ENCODE measurements at places on chromosomes 3 and 15.
A peak's percentile ranks its signal among the peaks of the same experiment; 100 is the strongest.

- no peak for DNase-seq
Observed at GRCh38 chr3:54818942-54819341, 108.9 kb downstream of the LRTM1 start.

DNA sequence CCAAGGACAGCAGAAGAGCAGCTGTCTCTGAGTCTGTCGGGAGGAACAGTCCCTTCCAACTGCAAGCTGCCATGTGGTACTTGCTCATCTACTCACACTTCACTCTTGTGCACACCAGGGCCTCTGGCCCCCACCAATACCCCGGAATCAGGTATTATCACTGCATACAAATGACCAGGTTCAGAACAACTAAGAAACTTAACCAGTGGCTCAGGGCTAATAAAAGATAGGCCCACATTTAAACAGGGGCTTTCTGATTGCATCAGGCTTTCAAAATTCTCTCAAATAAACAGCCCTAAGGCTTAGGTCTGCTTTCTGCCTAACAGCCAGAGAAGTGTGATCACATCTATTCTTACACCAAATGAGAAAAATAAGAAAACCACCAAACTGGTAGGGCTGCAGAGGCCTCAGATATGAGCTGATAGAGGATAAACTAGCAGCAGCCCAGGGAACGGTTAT, 20.7 kb downstream of the CCDC12 start:
- DNase-seq = no peak

GRCh38 chr3:50534681-50535330, 31.4 kb upstream of the CACNA2D2 start:
- DNase-seq = no peak

DNA sequence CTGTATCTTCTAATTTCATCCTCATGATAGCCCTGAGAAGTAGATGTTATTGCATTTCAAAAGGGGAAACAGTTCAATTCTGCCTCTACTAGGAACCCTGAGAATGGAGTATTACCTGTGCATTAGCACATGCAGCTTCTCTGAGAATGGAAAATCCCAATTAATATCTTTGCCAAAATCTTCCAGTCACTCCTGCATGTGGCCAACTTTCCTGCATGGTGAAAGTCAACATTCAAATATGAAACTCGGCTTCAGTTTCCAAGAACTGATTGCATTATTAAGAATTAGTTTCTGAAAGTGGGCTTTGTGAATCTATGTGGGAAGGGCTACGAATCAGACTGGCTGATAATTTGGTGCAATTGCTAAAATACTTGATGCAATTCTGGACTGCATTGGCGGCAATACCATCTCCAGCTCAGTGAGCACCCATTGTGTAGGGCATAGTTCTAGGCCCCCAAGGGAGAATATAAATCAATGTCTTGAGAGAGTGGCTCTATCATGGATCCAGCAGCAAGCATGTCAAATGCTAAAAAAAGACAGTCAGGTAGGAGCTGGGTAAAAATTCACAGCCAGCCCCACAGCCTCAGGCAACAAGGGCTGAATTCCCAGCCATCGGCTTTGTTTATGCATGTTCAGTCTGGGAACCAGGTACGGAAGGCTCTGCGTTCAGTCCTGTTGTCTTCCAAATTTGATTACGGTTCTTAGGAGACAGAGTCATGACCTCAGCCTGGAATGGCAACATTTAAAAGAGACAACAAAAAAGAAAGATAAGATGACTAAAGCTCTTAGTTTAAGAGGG, 18.8 kb upstream of the BCL6 start:
- no peak for DNase-seq

DNA sequence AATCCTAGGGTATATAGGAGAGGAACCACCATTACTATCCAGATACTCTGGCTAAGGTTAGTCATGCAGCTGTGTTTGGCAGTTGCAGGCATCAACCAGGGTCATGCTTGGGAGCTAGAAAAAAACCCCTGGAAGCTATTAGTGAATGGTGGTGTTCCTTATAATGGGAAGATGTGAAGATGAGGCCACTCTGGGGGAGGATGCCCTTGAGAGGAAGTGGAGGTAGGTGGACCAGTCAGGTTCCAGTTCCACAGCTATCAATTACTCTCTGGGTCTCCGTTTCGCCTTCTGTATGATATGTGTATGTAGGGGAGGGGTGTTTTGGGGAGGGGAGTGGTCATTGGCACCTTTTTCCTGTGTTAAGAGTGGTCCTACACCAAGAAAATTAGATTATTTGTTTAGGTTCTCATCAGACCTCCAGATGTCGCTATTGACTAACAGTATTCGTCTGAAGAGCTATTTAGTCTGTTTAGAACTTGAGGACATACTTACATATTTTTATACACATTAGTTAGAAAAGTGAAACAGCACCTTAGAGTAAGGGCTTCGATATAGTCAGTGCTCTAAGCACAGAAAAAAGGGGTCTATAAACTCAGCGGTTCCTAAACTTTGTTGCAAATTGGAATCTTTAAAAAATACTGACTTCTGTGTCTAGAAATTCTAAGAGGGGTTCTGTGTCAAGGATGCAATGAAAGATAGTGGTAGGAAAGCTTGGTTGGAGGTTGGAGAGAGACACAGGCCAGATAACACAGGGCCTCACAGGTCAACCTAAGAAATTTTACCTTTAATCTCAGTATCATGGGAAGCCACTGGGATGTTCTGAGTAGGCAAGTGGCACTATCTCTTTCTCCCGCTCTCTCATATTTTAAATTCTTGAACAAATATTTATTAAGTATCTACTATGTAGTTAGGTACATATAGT, 9.1 kb upstream of the HPS3 start:
- DNase-seq = peak; percentile 45

- no peak for DNase-seq
Observed at GRCh38 chr3:89690646-89691045, 583.2 kb downstream of the EPHA3 start.

GRCh38 chr15:37586976-37587375, 347.5 kb upstream of the TMCO5A start:
- DNase-seq = no peak

DNA sequence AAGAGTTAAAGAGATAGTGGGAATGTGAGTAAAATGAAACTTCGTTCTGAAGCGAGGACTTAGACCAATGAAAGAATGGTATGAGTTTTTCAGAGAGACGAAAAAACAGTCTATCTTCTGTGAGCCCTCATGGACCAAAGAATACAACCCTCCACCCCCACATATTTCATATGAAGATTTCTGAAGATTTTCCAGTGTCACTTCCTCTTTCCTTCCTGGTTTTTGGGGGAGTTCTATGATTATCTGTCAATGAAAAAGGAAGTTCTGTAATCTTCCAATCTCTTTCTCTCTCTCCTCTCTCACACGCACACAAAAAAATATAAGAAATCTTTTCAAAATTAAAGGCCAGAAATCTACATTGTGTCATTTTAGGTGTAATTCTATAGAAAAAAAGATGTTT, 27.7 kb downstream of the CMSS1 start:
- DNase-seq = no peak

DNA sequence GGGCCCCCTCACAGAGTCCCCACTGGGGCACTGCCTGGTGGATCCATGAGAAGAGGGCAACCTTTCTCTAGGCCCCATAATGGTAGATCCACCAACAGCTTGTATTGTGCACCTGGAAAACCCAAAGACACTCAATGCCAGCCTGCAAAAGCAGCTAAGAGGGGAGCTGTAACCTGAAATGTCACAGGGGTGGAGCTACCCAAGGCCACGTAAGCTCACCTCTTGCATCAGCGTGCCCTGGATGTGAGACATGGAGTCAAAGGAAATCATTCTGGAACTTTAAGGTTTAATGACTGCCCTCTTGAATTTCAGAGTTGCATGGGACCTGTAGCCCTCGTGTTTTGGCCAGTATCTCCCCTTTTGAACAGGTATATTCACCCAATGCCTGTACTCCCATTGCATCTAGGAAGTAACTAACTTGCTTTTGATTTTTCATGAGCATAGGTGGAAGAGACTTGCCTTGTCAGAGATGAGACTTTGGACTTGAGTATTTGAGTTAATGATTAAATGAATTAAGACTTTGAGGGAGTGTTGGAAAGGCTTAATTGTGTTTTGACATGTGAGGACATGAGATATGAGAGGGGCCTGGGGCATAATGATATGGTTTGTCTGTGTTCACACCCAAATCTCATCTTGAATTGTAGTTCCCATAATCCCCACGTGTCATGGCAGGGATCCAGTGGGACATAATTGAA, 900.9 kb upstream of the ROBO1 start:
- no peak for DNase-seq

GRCh38 chr3:120245386-120245785, 39.6 kb downstream of the GPR156 start:
- DNase-seq = no peak

DNA sequence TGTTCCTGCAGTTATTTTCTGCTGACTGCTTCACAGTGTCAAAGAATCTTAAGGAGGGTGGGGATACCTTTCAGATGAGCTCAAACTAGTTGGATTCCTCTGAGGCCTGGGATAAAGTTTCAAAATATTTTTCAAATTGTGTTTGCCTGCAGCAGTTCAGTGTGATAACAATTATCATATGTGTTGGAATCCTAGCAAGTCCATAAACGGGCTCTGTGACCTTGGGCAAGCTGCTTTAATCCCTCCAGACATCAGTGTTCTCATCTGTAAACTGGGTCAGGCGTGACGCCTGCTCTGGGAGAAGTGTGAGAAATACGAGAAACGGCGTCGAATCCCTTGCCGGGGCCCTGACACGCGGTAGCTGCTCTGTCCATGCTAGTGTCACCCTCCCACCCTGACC, 153.5 kb downstream of the UACA start:
- no peak for DNase-seq

DNA sequence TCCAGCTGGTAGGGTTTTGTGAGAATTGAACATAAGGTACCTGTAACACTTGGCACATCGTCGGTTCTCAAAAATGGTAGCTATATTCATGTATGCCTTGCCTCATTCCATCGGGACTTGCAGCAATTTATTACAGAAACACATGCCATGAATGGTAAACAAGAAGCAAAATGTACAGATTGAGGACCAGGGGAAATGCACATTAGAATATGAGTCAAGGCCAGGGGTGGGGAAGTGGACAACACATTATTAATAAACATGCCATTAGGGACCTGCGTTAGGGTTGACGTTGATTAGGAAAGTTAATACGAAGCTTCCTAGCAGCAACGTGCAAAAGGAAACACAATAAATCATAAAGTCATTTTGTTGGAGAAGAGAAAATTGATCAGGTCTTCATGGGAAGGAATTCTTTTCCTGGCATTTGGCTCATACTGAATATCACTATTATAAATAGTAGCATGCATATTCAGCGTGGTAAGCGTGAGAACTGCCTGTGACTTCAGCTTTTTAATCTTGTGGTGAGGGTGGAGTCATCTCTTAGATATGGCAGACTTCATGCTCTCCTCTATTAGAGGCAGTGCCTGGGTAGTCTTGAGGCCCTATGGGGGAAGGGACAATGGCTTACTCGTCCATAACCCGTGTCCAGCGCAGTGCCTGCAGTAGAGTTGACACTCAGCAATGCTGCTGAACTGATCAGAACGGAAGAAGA, 184.9 kb downstream of the SV2B start:
- no peak for DNase-seq

GRCh38 chr15:78317145-78317836, 17.9 kb upstream of the SKIC8 start:
- no peak for DNase-seq

- DNase-seq = no peak
Observed at GRCh38 chr3:186940967-186941366, 10.6 kb downstream of the ST6GAL1 start.

DNA sequence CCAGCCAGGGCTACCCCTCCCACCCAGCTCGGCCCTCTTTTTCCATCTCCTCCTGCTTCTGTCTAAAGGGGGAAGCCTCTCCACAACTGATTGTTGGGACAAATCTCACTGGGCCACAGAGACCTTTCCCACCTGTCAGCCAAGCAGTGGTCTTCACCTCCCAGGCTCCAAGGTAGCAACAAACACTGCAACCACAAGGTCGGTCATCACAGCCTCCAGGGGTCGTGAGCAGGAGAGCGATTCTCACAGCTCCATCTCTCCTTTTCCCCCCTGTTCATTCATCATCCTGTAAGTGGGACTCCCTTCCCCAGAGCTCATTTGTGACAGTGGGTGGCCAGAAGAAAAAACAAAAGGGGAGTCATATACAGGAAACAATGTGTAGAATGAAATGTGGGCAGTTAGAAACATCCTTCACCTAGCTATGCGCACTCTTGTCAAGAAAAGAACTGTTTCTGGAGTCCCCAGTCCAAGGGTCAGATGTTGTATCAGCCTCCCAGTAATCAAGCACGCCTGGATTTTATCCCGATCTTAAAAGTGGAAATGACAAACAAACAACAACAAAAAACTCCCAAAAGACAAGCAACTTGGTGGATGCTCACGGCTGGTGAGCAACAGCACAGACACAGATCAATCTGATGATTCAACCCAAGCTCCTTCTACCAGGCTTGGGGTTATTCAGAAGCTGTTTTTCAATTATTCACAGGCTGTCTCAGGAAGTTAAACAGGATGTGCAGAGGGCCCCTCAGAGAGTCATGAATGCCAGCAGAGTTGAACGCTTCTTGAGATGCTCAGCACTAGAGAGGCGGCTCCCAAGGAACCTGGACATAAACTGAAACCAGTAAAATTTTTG, 22.4 kb downstream of the LYZL4 start:
- no peak for DNase-seq

DNA sequence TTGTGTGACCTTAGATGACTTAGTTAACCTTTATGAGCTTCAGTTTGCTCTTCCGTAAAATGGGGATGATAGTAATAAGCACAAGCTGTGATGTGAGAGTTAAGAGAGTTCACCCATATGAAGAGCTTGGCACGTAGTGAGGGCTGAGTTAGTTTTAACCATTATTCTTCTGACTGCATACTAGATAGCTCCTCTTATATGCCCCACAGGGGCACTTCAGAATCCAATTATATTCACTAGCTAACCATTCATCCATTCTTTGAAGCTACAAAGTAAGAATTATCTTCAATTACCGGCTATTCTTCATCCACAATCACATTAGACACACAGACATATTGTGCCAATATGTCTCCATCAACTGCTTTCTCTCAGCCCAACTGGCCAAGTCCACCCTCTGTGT, 159.0 kb upstream of the STT3B start:
- no peak for DNase-seq

- no peak for DNase-seq
Observed at GRCh38 chr3:45104715-45105711, 41.2 kb downstream of the CDCP1 start.

DNA sequence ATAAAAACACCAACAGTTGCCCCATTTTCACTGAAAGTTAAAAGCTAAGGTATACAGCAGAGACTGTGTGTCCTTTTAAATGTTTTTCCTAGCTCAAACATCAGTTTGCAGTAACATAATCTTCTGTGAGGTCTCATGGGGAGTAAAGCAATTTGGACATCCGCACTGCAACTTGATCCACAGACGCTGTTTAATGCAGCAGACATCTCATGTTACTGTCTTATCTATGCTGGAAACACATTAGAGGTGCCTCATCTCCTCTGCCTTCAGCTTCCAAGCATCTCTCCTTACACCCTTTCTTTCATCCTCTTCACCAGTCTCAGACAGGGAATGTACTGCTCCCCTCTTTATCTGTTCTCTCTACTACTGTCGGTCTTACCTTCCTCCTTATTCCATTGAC, 53.7 kb upstream of the ATP11B start:
- no peak for DNase-seq

DNA sequence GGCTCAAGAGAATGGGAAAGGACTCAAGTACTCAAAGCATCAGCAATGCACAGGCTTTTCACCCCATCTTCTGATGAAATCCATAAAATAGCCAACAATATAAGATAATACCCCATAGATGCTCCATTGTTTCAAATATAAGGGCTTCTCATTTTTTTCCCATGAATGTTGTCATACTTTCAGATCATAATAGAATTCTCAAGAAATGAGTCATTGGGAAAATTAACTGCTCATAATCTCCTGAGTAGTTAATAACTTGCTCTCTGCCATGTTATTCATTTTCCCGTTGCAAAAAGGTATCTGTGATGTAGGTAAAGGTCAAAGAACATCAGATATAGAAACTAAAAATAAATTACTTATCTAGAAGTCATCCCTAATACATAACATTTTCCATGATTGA, 121.9 kb downstream of the NSUN3 start:
- DNase-seq = no peak

Data from SHP77 treated with DMSO at 0.1 percent for 48 hours (cell line).